ENCODE measurements at places on chromosomes 4 and X.

DNA sequence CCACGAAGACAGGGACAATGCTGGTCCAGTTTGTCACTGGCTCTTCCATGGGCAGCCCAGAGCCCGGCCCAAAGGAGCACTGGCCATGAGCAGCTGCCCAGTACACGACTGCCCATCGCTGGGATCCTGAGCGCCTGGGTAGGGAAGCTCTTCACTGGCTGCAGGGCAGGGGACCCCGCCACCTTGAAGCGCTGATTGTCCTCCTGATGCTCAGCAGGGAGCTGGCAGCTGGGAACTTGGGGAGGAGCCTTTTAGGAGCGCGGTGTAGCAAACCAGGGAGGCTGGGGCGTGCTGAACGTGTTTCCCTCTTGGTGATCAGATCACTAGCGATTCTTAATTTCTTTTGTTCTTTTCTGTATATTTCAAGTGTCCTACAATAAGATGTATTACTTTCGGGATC, 1.8 kb downstream of the L1CAM start:
- DNase-seq, result no peak

DNA sequence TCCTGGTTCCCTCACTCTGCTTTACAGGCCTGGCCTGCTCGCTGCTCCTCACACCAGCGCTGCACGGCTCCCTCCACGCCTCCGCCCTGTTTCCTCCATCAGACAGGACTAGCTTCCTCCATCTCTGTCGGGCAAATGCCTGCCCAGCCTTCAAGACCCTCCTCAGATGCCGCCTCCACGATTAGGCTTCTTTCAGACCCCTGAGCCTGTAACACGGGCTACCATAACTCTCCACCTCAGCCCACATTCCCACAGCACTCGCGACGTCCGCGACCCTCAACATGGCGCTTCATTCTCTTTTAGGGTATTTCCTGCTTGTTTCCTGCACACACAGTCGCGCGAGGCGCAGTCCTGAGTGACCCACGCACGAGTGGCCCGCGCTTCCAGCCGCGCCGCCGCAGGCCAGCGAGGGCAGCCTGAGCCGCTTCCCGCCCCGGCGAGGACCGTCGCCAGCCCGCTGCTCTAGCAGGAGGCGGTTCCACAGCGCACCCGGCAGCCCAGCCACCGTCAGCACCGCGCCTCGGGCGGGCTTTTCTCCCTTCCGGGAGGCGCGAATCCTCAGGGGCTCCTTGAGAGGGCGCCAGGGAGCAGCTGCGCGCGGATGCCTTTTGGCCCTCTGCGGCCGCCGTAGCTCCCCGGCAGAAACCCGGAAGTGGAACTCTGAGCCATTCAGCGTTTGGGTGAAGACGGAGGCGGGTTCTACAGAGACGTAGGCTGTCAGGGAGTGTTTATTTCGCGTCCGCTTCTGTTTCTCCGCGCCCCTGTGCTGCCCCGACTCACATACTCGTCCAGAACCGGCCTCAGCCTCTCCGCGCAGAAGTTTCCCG, at the start of gene FRG1:
Gene FRG1 (plus strand): TSS at position 695 of the 827 bp plus-strand sequence. CDS start 138 bp downstream, outside the sequence.
- DNase-seq, result peak; percentile 23

DNA sequence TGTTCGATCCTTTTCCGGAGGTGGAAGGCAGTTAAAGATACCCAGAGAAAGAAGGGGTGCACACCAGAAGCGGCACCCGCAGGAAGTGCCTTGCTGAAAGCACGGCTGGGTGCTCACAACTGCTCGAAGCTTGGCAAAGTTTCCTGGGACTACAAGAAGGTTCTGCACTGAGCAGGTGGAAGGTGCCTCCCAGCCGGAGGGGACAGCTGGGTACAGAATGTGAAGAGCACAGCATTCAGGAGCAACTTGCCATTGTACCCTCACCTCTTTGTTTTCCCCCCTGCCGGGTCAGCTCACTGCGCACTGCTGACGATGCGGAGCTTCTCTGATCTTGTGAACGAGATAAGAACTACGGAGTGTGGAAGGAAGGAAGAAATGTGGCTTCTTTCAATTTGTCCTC, 289.2 kb downstream of the FBXW7 start:
- no peak for DNase-seq

DNA sequence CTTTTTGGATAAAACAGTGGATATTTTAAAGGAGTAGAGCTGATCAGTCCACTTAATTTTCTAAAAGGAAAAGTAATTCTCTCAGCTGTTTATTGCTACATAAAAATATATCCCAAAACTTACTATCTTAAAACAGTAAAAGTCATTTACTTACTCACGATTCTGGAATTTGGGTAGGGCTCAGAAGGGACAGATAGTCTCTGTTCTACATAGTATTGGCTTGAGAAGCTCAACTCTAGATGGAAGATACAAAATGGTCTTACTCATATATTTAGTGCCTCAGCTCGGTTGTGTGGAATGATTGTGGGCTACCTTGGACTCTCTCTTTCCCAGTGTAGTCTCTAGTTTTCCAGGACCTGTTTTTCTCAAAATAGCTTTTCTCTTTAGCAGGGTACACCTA, 691.5 kb upstream of the POU3F4 start:
- DNase-seq, result no peak

DNA sequence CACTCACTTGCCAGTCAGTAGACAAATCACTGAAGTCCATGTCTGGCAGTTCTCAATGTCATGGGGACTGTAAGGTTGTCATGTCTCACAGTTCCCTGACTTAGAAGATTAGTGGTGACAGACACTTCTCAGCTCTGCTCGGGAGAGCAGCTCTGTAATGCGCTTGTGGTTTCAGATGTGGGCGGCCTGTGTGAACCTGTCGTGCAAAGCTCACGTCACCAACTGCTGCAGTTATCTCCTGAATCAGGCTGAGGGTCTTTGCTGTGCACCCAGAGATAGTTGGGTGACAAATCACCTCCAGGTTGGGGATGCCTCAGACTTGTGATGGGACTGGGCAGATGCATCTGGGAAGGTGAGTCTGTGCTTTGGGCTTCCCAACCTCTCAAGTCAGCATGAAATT, at the start of gene IL9R:
Gene IL9R (plus strand): TSS at position 261 of the 400 bp plus-strand sequence. CDS start 64 bp downstream, at position 325.
- DNase-seq, result peak; percentile 36

DNA sequence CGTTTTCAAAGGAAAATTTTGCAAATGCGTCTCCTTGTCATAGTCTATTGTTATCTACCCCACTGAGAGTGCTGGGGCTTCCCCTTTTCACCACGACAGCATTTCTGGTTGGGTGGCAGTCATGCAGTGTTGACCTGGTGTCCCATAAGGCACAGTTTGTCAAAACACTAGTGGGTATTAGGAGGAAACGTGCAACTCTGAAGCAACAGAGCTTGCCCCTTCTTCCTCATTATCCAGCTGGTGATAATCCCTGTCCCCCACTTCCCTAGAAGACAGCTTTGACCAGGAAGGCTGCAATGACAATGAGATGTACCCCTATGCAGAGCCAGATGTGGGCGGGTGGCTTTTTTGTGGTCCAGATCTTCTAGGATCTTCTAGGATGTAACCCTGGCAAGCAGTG, 1.8 kb downstream of the TBC1D1 start:
- DNase-seq, result no peak

GRCh38 chr4:3322059-3322550, 29.3 kb downstream of the RGS12 start:
- no peak for DNase-seq

DNA sequence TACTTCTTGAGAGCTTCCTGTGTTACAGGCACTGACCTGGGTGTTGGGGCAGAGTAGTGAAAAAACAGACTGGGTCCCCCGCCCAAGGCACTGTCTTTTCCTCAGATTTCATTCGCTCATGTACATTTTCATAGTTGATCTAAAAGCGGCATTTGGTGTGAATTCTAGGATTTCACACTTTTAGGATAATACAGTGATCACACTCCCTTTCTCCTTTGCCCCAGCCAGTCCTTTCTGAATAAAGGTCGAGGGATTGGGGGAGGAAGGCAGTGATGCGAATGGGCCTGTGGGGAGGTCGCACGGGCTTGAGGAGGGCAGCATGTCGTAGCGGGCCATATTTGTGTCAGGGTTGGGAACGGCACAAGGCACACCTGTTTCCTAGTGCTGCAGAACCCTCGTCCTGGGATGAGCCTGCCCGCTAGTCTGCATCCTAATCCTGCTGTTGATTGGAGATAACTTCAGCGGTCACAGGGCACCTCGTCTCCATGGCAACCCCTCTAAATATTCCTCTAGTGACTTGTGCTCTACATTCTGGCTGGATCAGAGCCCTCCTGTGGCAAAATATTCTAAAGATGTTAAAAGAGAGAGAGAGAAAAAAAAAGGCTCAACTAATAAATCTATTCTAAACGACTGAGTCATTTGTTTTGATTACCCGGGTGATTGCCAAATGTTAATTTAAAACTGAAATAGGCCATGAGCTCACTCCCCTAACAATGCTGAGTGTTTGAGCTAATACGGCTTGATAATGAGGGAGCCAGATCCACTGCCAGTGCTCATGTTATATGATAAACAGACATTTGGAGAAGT, 21.8 kb downstream of the FHL1 start:
- no peak for DNase-seq

GRCh38 chr4:124593494-124593893, 119.0 kb downstream of the ANKRD50 start:
- DNase-seq, result no peak

DNA sequence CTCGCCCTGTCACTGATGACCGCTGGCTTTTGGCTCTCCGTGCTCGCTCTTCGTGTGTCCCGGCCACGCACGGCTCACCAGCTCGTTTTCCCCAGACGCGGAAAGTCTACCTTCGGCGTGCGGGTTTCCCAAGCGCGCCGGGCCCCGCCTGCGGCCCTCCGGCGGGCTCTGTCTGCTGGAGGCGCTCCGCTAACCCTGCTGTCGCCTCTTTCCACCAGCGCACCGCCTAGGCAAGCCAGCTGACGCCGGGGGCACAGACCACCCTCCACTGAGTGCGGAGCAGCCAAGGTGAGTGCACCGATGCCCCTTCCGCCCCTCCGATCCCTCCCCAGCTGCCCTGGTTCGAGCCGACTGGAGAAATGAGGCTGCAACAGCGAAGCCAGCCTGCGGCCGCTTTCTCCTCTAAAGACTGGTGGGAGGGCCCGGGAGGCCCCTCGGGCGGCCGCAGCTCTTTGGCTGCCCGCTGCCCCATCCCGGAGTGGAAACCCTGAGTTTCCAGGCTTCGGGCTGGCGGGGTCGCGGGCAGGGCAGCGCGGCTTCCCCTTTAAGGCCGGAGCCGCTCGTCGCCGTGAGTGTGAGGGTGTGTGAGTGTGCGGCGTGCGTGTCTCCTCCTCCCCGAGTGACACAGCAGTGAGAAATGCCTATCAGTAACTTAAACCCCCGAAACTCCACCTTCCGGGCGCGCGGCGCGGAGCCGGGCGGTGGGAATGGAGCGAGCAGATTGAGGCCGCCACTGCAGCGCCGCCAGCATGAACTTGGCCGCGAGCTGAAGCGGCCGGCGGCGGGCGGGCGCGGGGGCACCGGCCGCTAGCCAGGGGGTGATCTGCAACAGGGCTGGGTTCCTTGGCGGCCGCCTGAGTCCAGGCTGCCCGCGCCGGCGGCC, at the start of gene MAMLD1:
Gene MAMLD1 (plus strand): TSS at position 719 of the 883 bp plus-strand sequence. CDS start 82,200 bp downstream, outside the sequence.
- no peak for DNase-seq

GRCh38 chrX:152936306-152936705, 38.4 kb downstream of the ZNF185 start:
- no peak for DNase-seq

All from D721Med (cell line).